ENCODE measurements at places on chromosomes 16 and 17. TPM values are rescaled to one million over a fixed set of nuclear protein-coding genes. Genes with fewer than 3 reads are reported as not detected.

The KRTAP9-9 gene
- total RNA-seq: not detected

The TMEM114 gene
- not detected for total RNA-seq

GRCh38 chr16:3035972-3036725, 595 bp downstream of the BICDL2 start:
- DNase-seq: no peak

The KCTD19 gene
- total RNA-seq: 0.06 TPM

The RNF43 gene
- total RNA-seq: 3.5 TPM

- no peak for DNase-seq
Measured at GRCh38 chr17:33229499-33229898, 63.6 kb downstream of the ASIC2 start.

DNA sequence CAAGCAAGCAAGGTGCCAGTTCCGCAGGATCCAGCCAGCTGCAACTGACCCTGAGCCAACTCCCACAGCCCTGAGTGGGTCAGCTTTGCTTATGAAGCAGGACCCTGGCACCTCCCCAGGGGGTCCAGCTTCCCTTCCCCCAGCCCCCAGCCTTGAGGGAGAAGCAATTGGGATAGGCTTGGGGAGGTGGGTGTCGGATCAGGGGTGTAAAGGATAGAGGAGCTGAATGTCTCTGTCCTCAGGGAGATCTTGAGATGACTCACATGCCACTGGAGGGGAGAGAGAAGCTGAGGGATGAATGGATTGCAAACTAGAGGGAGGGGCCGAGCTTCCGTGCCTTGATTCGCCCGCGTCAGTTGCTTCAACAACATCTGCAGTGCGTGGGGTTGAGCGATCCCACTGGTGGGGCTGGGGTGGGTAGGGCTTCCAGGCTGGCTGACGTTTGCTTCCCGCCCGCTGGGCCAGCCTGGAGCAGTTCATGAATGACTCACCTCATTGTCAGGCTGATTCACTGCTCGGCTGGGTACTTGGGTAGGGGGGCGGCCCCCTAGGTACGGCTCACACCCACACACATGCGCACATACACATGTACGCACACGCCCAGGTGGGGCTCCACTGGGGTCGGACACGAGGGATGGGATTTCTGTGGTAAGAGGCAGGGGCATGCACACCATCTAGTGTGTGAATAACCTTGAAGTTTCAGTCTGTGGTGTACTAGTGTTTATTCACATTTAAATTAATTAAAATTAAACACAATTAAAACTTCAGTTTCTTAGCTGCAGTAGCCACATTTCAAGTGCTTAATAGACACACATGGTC, 3.6 kb upstream of the HROB start:
- DNase-seq: peak; percentile 83

DNA sequence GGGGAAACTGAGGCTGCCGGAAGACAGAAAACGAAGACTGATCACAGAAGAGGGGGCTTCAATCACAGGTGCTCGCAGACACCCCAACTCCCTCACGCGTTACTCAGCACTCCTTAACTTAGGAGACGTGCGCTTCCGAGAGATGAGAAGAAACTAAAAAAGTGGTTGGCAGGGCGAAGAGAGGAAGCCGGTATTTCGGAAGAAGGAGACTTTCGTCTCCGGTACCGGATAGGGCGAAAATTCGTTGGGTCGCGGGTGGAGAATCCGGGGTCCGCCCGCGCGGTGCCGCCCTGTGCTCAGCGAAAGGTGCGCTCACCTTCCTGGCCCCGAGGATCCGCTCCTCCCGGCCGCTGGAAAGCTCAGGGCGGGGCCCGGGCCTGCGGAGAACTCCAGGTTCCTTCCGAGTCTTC, 917 bp upstream of the TBX2 start:
- DNase-seq: no peak

- DNase-seq: peak; percentile 52
Measured at GRCh38 chr17:39740357-39741111, 2.8 kb downstream of the GRB7 start.

The IRF8 gene
- 5.9 TPM for total RNA-seq

DNA sequence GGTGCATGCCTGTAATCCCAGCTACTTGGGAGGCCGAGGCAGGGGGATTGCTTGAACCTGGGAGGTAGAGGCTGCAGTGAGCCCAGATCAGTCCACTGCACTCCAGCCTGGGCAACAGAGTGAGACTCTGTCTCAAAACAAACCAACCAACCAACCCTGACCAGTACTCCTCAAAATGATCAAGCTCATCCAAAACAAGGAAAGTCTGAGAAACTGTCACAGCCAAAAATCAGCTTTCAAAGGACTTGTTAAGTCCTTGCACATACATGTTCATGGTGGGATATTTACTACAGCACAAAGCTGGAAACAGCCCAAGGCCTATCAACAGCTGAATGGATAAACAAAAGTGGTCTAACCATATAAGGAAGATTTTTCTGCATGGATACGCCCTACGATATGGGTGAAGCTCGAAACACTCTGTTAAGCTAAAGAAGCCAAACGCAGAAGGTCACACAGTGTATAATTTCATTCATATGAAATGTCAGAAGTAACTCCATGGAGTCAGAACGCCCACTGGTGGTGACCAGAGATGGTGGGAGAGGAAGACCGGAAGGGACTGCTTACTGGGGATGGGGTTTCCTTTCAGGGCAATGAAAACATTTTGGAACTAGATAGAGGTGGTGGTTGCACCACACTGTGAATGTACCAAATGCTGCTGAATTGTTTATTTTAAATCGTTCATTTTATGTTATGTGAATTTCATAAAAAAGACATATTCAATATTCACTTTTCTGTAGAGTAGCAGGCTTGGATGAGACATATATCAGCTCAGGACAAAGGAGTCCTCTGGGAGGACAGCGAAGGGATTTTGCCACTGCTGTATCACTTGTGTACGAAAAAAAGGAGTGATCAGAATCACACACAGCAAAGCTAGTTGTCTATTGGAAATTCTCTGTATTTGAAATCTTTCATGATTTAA, 17.7 kb downstream of the CCL17 start:
- peak; percentile 72 for DNase-seq

The CALCOCO2 gene
- 298 TPM for total RNA-seq

DNA sequence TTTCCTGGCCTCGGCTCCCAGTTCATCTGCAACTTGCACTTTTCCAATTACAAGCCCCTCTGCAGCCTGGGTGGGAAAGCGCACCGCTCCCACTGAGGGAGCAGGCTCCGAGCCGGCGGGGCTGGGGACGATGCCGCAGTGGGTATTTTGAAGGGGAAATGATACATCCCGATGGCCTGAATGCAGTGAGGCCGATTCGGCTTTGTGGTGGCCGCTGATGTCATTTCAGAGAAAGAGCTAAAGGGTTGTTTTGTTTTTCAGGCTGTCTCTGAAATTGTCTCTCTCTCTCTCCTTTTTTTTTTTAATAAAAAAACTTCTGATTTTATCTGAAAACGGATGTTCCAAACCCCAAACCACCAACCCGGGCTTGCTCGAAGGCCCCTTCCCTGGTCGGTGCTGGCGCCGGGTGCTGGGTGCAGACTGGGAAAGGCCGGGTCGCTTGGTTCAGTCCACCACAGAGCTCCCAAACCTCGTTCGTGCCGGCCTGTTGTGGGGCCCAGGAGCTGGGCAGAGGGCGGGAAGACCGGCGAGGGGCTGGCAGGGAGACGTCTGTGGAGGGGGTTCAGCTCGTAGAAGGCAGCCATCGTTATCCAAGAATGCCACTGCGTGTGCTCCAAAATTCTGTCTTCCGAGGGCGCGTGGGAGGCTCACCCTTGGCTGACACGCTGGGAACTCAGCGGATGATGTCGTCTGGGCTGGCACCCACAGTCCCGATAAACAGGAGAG, 102.8 kb downstream of the FOXL1 start:
- DNase-seq: peak; percentile 84

The EVPL gene
- 0.09 TPM for total RNA-seq

DNA sequence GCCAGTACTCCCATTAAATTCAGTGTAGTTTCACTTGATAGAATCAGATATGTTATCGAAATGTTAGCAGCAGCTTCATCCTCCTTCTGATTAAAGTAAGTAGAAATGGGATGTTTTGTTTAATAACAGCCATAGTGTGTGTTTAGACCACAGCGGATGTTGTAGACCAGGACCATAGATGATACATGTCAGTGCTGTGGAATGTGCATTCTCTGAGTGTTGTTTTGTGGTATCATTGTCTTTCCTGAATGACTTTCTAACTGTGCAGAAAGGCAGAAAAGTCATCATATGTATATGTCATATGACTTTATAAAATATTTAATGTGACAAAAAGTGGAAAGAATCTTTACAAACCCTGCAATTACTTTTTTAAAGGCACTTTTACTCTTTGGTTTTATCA, 55.6 kb downstream of the CYLD start:
- no peak for DNase-seq

DNA sequence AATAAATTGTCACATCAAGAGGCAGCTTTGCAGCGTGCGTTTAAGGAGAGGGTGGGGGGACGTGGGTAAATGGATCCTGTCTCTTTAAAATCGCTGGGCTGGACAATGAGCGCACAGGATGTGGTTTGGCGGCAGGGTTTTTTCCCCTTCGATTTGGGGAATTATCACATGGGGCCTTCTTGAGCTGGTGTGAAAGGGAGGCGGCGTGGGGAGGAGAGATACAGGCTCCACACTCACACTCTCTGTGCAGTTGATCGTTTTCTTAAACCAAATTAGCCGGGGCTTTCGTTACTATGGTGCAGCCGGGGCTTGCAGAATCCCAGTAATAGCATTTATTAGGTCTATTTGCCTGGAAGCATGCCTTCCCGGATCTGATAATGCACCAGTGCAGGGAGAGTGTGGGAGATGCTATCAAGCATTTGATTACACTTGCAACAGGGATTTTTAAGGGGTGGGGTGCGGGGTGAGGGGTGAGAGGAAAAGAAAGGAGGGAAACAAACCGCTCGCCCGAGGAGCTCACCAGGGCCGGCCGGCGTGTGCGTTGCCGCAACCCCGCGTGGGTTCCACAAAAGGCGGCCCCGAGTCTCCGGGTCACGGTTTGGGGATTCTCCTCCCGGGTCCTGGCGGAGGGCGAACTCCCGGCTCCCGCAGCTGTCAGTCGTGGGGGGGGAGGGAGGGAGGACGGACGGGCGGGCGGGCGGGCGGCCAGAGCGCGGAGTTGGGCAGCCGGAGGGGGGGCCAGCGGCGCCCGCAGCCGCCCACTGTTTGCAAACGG, 58.8 kb upstream of the GSE1 start:
- peak; percentile 86 for DNase-seq
